ENCODE measurements at places on chromosomes 16 and 17.

DNA sequence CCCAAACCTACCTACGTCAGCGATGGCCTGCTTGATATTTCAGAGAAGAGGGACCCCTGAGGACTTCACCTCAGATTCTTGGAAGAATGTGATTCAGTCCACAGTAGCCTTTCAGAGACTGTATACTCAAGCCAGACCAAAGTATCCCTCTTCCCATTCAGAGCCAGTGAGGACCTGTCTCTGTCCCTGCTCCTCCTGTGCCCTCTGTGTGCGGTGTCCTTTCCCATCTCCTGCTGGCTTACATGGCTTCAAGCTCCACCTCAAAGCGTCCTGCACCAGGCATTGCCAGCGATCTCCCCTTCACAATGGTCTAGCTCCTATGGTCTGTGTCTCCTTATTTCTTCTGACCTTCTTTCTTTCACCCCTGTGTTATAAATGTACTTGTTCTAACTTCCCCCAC is 39.5 kb upstream of the HLF start:
- DNase-seq = no peak

DNA sequence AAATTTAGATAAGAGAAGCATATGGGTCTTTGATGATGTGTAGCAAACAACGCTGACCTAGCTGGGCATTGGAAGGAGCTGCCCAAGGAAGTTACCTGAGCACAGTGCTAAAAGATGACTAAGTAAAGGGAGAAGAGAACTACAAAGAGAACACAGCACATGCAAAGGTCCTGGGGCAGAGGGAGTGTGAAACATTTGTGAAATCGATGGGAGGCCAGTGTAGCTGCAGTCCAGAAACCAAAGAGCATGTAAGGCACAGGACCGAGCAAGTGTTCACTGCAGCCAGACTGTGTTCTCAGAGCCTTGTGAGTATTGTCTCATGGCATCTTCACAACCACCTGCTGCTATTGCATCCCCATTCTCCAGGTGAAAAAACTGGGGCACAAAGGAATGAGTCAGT is 44.9 kb downstream of the ARHGAP27 start:
- DNase-seq = no peak

GRCh38 chr16:69936751-69937211 is 14.4 kb upstream of the CLEC18A start:
- no peak for DNase-seq

DNA sequence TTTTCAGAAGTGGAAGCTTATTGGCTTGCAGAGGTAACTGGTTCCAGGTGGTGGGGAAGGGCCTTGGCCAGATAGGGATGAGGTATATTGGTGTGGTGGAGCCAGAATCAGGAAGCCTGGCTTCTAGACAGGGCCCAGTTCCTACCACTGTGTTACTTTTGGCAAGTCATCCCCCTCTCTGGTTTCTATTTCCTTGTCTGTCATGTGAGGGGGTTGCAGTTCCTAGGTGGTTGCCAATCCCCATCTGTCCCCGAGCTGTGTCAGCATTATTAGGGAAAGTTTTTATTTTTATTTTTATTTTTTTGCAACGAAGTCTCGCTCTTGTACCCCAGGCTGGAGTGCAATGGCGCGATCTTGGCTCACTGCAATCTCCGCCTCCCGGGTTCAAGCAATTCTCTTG is 3.0 kb downstream of the SMCR8 start:
- no peak for DNase-seq

DNA sequence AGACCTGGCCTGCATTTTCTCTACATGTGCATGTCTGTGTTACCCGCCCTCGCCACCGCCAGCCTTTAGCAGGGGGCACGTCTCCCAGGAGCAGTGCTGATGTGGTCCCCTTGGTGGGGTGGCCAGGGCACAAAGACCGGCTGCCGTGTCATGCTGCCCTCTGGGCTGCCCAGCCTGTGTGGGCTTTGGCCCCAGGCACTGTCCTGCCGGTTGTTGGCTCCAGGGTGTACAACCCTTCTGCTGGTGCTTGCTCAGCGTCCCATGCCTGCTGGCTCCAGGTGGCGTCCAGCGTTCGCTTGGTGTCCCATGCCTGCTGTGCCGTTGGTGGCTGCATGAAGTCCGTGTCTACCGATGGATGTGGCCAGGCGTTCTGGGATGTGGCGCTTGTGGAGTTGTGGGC is 4.1 kb downstream of the BAIAP2 start:
- no peak for DNase-seq

DNA sequence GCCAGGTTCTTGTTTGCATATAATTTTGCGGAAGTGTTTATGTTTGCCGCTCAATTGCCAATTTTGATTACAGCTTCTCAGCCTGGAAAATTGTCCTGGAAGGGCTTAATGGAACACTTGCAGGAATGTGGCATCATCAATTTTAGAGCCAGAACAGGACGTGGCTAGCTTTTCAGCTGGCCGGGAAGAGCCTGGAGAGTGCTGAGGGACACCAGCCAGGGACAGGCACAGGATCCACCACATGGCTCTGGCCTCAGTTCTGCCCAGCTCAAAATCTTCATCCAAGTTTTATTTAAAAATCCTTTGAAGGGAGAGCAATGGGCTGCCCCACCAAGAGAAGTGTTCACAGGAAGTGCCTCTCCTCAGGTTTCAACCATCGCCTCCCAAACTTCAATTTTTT is 287.2 kb upstream of the HSBP1 start:
- no peak for DNase-seq

- no peak for DNase-seq
Observed at GRCh38 chr17:77396610-77397009, 255.8 kb downstream of the SEC14L1 start.

- DNase-seq = no peak
Observed at GRCh38 chr16:6891496-6891895, 441.1 kb upstream of the RBFOX1 start.

- DNase-seq = no peak
Observed at GRCh38 chr17:69187294-69187693, 41.3 kb downstream of the ABCA10 start.

GRCh38 chr16:48394355-48394703 is 9.1 kb upstream of the SIAH1 start:
- DNase-seq = no peak

- DNase-seq = no peak
Observed at GRCh38 chr17:7644775-7645174, 6.0 kb upstream of the ATP1B2 start.

DNA sequence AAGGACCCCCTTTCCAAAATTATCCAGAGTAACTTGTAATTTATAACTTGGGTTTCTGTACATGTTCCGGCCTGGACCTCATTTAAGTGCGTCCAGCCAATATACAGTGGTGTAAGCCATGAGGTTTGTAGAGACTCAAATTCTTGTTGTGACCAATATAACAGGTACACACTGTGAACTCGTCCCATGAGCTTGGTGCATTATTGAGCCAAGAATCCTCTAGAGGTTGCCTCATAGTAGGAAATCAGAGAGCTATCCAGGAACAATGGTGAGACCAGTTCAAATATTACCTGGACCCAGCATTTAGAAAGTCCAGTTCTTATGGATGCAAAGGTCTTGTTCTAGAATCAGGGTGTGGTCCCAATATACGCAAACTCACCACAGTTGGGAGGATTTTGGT is 138.2 kb downstream of the NPIPB5 start:
- DNase-seq = no peak

DNA sequence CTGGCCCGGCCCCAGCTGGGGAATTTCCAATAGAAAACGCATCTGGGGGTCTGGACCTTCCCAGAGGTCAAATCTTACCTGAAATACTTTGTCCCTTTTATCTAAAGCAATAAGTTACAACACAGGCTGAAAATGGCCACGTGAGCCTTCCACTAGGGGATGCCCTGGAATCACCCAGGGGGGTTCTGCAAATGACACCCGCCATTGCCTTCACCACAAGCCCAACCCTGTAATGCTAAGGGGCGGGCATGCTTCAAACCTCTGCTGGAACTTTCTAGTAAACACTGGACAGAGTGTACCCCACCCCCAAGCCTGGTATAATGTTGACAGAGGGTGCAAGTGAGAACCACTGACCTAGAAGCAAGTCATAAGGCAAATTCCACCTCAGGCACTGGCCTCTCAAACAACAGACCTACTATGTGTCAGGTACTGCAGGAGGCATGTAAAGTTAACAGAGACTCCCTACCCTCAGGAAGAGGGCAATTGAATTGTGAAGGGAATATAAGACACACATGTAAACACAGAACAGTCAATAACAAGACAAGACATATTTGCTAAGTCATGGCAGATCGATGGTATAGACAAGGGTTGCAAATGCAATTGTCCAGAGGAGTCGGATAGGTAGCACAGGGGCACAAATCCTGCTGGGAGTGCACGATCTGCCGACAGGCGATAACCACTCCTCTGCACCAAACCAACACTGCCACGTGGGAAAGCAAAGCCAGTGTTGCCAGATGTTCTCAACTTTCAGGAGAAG is 59.0 kb downstream of the ARHGAP17 start:
- DNase-seq = no peak

DNA sequence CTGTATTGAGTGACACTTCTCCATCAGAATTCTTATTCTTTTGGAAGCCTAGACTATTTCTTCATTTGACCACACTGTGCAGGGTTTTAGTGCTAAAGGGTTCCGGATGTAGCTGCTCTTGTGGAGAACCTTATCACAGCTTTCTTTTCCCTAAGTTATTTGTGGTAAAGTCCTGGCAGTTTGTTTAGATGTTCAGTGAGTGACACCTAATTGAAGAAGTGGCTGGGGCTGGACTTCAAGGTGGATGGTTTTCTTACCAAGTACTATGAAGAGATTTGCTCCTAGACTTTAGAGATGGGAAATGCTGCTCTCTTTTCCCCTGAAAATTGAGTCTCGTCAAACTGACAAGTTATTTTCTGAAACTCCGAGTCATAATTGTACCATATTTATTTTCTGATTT is 144.0 kb upstream of the TBX2 start:
- no peak for DNase-seq

DNA sequence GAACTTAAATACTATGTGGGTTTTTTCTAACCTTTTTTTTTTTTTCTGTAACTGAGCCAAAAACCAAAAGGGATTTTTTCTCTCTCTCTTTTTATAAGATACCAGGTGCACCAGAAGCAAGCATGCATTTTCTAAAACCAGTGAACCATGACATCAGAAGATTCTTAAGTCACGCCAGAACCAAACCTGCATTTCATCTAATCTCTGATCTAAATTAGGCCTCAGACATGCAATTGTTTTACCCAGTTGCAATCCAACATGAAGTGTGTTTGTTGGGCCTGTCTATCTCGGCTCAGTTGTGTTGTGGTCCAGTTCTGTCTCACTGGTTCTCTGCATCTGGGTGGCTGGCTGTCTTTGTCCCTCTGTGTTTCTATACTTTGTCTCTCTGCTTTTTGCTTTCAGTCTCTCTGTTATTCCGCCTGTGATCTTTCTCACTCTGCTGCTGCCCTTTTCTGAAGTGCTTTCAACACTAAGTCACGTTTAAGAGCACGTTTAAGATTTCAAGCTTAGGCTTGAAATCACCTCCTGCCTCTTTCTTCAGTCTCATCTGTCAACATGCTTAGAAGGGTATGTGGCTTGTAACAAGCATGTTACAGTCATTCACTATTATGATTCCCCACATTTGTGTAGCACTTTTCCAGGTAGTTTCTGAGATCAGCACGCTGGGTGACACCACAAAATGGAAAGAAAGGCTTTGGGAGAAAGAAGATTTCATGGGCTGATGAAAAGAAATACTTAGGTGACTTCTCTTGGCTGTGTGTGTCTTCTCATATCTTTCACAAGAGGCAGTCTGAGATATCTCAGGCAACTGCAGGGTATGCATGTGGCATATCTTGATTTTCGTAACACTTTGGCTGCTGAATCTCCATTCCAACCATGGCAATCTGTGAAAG is 488.9 kb downstream of the SHISA9 start:
- DNase-seq = no peak

- DNase-seq = no peak
Observed at GRCh38 chr17:30104575-30105339, 11.9 kb upstream of the NSRP1 start.

DNA sequence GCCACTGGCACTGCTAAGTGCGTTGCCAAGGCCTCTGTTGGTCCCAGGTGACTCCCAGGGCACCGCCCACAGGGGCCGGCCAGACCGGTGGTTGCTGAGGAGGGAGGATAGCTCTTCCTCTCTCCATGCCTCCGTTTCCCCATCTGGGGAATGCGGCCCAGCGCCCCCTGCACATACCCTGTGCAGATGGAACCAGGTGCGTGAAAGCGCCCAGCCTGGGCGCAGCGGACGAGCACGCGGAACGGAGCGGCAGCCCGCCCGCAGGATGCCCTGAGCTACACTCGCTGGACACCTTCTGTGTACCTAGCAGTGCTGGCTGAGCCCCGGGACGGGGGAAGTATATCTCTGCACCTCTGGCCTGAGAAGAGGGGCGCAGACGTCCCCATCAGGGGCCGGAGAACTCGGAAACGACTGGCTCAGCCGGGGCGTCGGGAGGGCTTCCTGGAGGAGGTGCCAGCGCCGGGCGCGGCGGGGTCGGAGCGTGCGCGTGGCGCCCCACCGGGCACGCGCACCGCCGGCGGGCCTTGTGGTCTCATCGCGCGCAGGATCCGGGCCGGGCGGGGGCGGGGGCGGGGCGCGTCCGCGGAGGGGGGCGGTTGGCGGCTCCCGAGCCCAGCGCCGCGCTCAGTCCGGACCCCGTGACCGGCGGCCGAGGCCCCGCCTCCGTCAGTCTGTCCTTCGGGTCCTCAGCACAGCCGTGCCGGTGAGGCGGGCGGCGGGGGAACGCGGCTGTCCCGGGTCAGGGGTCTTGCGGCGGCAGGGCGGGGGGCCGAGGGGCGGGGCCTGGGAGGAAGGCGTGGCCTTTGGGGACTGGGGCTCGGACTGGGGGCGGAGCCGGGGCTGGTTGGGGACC is at the start of the genes CCDC78 and HAGHL:
Gene CCDC78 (minus strand): TSS at position 6 of the 853 bp plus-strand sequence. CDS start 76 bp downstream, outside the sequence.
Gene HAGHL (plus strand): TSS at position 669 of the 853 bp plus-strand sequence. CDS start 404 bp downstream, outside the sequence.
- DNase-seq = peak; percentile 57

DNA sequence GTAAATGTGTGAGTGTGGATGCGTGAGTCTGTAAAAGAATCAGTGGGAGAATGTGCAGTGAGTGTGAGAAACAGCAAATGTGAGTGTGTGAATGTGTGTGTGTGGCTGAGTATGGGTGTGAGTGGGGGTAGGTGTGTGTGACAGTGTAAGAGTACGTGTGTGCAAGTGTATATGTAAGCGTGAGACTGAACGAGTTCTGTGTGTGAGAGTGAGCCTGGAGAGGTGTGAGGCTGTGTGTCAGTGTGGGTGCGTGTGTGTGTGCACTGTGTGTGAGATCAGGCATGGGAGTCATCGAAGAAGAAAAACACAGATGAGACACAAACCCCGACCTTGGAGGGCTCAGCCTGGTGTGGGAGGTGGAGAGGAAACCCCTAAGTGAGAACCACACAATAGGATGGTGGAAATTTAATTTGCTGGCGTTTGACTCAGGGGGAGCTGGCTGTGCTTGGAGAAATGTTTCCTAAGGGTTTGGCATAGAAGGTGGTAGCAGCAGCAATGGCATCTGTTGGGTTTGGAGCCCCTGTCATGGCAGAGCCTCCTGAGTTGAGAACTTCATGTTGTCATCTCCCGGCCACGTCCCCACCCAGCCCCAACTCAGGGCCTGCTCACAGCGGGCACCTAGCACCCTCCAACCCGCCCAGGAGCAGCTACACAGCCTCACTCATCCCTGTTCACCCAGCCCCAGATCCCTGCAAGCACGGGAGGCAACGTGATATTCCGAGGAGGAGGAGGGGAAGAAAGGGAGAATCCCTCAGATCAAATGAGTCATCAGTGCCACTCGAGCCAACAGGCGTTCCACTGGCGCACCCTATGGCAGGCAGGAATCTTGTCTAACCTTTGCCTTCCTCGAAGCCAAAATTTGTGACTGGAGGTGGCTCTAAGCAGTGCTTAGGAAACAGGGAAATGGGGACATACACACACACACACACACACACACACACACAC is 14.3 kb upstream of the NUBP1 start:
- no peak for DNase-seq

- no peak for DNase-seq
Observed at GRCh38 chr16:80704751-80705505, 99.5 kb downstream of the CDYL2 start.

- no peak for DNase-seq
Observed at GRCh38 chr17:82399601-82400101, 18.5 kb upstream of the HEXD start.

Data from activated CD8-positive, alpha-beta memory T cell treated with anti-CD3 and anti-CD28 coated beads for 1 hour (primary cell).